H4 (cell line): ENCODE measurements at places on chromosomes 3 and 15.
A peak's percentile ranks its signal among the peaks of the same experiment; 100 is the strongest.

DNA sequence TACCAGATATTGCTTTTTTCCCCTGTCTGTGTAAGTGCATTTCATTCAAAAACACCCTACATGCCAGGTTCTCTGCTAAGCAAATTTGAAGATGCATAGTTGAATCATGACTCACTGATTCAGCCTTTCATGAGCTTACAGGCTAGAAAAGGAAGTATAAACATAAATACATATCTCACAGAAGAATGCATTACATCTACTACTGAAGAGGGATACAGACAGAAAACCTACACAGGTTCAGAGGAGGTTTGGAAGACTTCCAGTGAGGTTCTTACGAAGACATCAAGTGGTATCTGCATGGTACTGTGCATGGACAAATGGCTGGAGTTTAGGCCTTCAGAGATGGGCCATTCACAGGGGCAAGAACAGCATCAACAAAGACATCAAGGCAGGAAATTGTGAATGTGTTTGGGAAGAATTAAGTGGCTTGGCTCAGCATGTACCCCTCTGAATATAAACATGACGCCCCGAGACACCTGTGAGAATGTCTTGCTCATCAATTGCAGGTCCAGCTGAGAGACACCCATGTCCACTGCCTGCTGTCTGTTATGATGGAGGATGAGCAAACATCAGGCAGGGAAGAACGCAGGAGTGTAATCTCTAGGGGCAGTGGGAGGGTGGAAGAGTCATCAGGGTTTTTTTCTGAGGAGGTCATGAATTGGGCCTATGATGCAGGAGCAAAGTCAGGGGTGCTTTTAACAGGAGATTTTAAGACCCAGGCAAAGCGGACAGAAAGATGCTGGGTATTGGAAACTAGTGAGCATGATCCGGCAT, 105.1 kb upstream of the GALNT15 start:
- DNase-seq: peak; percentile 58

DNA sequence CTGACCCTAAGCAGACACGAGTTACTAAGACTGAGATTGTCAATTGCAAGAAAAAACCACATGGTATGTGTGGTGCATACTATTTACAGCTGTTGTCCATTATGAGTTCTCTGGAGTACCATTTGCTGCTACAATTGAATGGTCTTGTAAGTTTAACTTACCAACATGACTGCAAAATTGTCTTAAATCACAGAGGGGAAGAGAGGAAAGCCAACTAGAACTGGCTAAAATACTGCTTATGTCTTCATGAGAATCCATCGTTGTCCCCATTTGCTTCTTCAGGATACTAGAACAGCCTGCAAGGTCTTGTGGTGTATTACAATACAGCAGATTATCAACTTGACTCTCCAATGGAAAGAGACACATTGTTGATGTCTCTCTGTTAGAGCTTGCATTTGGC, 313.2 kb downstream of the AGBL1 start:
- DNase-seq: no peak

DNA sequence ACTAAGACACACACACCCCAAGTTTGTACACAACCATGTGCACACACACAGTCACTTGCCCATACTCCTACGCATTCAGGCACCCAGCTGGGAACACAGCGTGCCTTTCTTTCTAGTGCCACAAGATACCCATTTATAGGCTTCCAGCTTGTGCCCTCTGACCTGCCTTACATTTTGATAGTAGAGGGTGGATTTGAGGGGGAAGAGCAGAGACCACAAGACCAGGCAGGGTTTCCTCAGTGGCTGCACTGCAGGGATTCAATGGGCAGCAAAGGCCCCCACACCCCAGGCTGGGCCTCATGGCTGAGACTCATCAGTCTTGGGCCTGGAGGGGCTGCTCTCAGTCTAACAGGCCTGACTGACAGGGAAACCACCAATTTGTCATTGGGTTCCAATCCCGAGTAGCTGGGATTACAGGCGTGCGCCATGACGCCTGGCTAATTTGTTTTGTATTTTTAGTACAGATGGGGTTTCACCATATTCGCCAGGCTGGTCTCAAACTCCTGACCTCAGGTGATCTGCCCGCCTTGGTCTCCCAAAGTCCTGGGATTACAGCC, 18.8 kb upstream of the ANKDD1A start:
- DNase-seq: no peak

DNA sequence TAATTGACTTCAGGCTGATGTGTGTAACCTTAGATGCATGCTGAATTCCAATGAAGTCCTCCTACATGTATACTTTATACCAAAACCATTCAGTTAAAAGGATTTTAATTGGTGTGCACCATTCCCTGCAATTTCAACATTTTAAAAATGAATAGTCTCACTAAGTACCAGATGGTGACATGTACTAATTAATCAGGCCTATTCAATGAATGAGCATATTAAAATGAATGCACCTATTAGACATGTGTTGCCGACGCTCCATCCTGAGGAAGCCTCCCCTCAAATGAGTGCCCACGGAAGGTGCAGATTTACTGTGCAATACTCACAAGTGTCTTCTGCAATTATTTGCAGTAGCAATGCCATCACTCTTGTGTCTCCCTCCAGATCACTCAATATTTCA, 124.7 kb upstream of the TSPAN3 start:
- no peak for DNase-seq
